Mucosa of gallbladder (tissue), 1 donor: ENCODE measurements at places on chromosomes 6 and 20.

DNA sequence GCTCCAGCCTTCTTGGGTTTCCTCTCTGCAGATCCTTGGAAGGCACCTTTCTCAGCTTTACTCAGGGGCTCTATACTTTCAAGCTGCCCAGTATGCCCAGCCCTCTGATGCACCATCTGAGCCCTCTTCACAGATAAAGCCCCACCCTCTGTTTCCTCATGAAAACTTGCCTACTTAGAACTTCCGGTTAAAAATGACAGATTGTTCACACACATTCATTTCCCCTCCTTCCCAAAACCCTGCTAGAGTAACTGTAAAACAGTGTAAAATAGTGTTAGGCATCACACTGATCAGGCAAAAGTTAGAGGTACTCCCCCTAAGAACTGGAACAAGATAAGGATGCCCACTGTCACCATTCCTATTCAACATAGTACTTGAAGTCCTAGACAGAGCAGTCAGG, 14.0 kb upstream of the GCM1 start:
- no peak for DNase-seq

DNA sequence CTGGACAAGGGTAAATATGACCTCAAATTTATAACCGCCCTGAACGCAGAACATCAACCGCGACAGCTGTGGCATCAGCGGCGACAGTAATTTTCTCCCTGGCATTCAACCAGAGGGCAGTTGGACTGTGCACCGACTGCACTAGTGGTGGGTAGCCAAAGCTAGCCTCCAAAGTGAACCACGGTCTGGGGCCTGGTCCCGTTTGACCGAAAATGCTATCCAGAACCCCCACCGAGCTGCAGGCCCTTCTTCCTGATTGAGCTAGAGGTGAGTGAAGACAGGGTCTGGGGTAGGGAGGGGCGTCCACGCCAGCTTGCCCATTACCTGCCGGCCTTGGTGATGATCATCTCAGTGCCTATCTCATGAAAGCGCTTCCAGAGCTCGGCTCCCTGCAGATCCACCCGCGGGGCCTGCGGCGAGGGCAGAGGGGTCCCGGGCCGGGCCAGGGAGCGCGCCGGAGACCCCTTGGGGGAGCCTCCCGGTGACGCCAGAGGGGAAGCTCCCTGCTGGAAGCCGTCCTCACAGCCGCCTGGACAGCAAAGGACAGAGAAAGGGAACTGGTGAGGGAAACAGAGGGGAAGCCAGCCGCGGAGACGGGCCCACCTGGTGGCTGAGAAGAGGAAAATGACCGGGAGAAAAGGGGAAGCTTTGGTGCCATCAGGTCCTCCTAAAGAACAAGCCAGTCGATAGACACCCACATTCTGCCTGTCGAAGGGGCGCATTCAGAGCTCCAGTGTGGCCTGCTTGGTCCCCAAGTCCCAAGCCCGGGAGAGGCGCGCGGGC, 2.0 kb downstream of the TBX18 start:
- no peak for DNase-seq

GRCh38 chr6:170167657-170168159, 123.2 kb downstream of the DLL1 start:
- no peak for DNase-seq

DNA sequence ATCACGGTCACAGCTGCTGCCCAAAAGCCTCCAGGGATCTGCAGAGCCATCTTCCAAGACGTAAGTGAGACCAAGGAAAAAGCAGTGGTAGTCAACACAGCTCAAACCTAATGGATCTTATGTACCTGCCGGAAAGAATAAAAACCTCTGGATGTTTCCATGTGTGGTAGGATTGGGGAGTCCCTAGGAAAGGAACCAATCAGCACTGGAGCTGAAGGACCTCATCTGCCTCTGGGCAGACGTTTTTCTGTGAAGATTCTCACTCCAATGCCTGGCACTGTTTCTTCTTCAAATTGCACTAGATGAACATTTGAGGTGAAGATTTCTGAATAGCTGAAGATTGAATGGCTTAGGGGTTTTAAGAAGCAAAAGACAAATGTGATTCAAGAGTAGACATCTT, at the start of gene HLA-DQB2:
Gene HLA-DQB2, minus strand, starts transcription at position 112 of the 400 bp plus-strand sequence. Its CDS starts 62 bp downstream, at position 50.
- DNase-seq: no peak

DNA sequence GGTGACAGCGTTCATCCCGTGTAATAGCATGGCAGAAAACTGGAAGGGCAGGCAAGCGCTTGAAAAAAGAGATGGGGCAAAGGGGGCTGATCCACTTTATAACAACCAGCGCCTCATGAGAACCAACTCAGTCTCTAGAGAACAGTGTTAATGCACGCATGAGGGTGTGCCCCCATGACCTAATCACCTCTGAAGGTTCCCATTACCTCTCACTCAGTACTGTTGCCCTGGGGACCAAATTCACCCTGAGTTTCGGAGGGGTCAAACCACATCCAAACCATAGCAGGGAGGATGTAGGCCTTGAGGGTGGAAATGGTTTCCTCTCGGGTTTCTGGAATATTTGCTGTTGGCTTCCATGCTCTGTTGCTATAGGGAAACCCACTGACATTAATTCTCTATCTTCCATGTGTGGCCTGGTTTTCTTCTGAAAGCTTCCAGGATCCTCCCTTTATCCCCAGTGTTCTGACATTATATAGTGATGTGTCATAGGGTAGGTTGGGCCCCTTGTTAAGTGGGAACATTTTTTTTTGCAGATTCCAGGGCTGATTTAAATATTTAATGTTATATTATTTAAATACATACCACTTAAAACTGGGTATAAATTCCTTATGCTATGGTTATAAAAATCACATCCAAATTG, 65.2 kb downstream of the PPP1R14C start:
- DNase-seq: no peak

DNA sequence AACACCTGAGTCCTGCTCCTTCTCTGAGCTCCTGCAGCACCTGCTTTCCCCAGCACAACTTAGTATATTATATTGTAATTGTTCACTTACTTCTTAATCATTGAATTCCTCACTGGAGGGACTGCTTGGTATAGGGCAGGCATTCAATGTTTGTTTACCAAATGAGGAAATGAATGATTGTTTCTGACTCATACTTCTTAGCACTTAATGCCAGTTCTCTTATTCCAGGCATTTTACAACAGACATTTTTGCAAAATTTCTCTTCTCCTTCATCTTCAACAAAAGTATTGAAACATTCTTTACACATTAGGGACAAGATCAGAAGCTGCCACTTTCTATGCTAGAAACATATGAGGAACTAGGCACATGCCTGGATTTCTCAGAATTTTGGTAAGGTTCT, 119.4 kb downstream of the TBX18 start:
- no peak for DNase-seq

GRCh38 chr20:45404438-45404837, 3.7 kb upstream of the DBNDD2 start:
- no peak for DNase-seq

- no peak for DNase-seq
These were observed 18.7 kb upstream of the RNF144B start for GRCh38 chr6:18368277-18369105.

GRCh38 chr6:120564779-120565178, 769.5 kb downstream of the TBC1D32 start:
- DNase-seq: no peak

- DNase-seq: peak; percentile 16
These were observed 77.5 kb downstream of the CDH22 start for GRCh38 chr20:46230801-46231282.

DNA sequence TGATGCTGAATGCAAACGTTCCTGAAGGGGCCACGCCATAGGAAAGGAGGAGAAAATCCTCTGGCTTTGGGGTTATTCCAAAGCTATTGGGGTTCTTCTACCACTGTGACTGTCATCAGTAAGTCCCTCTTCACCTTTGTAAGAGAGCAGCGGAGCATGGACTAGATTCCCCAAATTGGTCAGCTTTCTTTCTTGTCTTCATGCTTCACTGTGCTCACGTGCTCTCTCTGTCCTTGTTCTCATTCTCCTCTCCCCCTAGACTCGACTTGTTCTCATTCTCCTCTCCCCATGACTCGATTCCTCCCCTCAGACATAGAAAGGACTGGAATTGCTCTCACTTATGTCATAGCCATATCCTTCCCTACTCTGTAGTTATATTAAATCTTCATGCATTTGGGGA, 54.8 kb upstream of the ADGRG6 start:
- no peak for DNase-seq

- no peak for DNase-seq
These were observed 31.5 kb downstream of the RPF2 start for GRCh38 chr6:111013144-111013915.

GRCh38 chr6:44624226-44624625, 236.7 kb downstream of the CDC5L start:
- no peak for DNase-seq

- DNase-seq: no peak
These were observed 49.8 kb downstream of the BMP7 start for GRCh38 chr20:57216669-57217068.

DNA sequence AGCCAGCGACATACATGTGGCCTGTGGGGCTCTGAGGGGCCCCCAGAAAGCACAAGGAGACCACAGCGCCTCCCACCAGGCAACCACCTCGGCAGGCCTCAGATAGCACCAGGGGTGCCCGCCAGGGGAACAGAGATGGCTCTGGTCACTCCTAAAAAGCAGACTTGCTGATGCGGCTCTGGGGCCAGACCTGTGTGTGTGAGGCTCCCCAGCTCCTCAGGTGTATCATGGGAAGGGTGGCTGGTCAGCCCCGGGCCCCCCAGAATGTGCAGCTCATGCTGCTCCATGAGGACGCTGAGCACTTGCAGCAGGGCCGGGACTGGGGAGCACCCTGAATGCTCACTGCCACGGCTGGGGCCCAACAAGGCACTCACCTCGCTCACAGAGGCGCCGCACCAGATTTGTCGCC, 60.2 kb downstream of the PYGB start:
- no peak for DNase-seq
